ENCODE measurements at places on chromosomes 7 and 10. TPM values are rescaled to one million over a fixed set of nuclear protein-coding genes. Genes with fewer than 3 reads are reported as not detected.

Gene ANXA8
- not detected for total RNA-seq

Gene DDX50
- total RNA-seq, result 39.3 TPM

Gene DIP2C
- total RNA-seq, result 13.9 TPM

Gene FFAR4
- total RNA-seq, result not detected

Gene NPTX2
- 18.9 TPM for total RNA-seq

Gene ANK3
- 0.11 TPM for total RNA-seq

Gene MDH2
- total RNA-seq, result 29.4 TPM

Gene CUBN
- total RNA-seq, result 19.9 TPM

Gene MAGI2
- 0.60 TPM for total RNA-seq

Gene TUBAL3
- total RNA-seq, result not detected

Gene LIPM
- not detected for total RNA-seq

Gene LSM8
- total RNA-seq, result 43.8 TPM

Gene C10orf71
- not detected for total RNA-seq

Gene ZNF679
- not detected for total RNA-seq

Gene SPACDR
- total RNA-seq, result 0.22 TPM

Gene RNF133
- 0.76 TPM for total RNA-seq

Gene SYT15
- total RNA-seq, result 2.2 TPM

Gene PRSS37
- not detected for total RNA-seq

Gene LRRC61
- total RNA-seq, result 4.8 TPM

Gene SH2D4B
- under 0.01 TPM for total RNA-seq

Gene CDHR3
- 1.5 TPM for total RNA-seq

Gene WEE2
- total RNA-seq, result 0.11 TPM

Gene INA
- total RNA-seq, result under 0.01 TPM

Gene MYOF
- total RNA-seq, result 99.0 TPM

Gene OR2A7
- total RNA-seq, result not detected

Gene KLLN
- 0.17 TPM for total RNA-seq

Gene EVX1
- total RNA-seq, result not detected

Gene IQCE
- 11.4 TPM for total RNA-seq

Gene STOX1
- total RNA-seq, result 0.09 TPM

Gene POLR2J2
- total RNA-seq, result 1.6 TPM

Gene TMEM130
- total RNA-seq, result not detected

Gene PLAC9
- total RNA-seq, result 2.4 TPM
